ENCODE measurements at places on chromosomes 2 and 18. TPM values are rescaled to one million over a fixed set of nuclear protein-coding genes. Genes with fewer than 3 reads are reported as not detected.

- no peak for DNase-seq
Observed at GRCh38 chr2:190459881-190460280, 51.7 kb downstream of the MFSD6 start.

DNA sequence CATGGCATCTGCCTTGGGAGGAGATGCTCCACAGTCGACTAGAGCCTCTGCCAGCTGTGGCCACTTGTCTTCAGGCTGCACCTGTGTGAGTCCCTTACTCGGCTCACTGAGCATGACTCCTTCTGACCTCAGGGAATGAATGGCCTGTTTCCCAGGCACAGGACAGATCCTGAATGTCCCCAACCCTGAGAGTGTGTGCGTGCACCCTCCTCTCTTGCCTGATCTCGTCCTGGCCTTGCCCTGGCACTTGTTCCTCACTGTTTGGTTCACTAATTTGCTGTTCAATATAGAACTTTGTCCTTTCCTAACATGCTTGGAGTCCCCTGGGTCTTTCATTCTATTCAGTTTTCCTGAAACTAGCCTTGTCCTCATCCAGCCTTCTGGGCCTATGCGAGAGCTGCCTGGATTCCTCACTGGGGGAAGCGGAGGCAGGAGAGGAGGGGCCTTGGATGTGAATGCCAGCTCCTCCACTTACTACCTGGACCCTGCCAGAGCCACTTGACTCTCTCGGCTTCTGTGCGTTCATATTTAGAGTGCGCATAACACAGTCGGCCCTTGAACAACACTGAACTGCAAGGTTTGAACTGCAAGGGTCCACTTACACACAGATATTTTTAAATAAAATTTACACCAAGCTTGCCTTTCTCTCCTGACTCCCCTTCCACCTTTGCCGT, 184.8 kb downstream of the ACKR3 start:
- no peak for DNase-seq

- DNase-seq = no peak
Observed at GRCh38 chr2:176149481-176149938, 1.8 kb upstream of the HOXD4 start.

The STON1 gene
- polyA plus RNA-seq = 57.0 TPM

- DNase-seq = no peak
Observed at GRCh38 chr2:7618031-7618430, 700.8 kb downstream of the RNF144A start.

DNA sequence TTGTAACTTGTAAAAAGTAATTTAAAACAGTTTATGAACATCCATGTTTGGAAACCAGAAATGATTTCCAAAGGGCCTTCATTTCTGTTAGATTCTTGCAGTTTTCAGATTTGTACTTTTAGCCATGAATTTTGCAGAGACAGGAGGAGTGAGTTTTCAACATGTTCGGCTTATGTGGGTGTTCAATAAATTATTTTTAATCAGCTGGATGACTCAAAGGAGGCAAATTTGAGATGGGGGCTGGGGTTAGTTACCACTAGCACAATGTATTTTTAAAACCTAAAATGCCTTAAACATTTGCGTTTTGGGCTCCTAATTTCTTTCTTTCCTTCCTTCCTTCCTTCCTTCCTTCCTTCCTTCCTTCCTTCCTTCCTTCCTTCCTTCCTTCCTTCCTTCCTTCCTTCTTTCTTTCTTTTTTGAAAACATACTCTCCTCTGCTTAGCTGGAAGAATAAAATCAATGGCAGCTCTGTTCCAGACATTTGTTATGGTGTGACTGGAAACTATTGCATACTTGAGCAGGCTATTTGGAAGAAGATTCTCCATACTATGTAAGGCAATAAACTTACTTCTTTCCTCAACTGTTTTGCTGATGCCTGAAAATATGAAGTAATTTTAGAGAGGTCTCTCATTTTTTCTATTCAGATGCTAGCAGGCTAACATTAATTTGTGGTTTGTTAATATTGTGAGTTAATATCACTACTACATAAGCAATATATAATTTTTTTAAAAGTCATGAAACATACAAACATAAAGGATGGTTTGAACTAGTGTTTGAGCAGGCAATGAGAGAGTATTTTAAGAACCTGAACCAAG, 394.4 kb downstream of the NYAP2 start:
- no peak for DNase-seq

All from urinary bladder (tissue), 4 donors.